H54 (cell line): ENCODE measurements at places on chromosomes 16 and 17.
A peak's percentile ranks its signal among the peaks of the same experiment; 100 is the strongest.

GRCh38 chr16:66262253-66263167 is 104.0 kb upstream of the CDH5 start:
- no peak for DNase-seq

GRCh38 chr17:3639981-3640596 is 3.5 kb downstream of the CTNS start:
- DNase-seq, result no peak

DNA sequence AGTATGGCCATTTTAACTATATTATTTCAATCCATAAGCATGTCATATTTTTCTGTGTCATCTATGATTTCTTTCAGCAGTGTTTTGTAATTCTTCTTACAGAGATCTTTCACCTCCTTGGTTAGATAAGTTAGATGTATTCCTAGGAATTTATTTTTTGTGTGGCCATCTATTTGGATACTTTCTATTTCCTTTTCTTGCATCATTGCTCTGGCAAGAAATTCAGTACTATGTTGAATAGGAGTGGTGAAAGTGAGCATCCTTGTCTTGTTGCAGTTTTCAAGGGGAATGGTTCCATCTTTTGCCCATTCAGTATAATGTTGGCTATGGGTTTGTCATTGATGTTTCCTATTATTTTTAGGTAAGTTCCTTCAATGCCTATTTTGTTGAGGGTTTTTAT is 15.1 kb upstream of the ABCA9 start:
- DNase-seq, result no peak

GRCh38 chr17:70119545-70119944 is 44.5 kb downstream of the KCNJ16 start:
- DNase-seq, result no peak

DNA sequence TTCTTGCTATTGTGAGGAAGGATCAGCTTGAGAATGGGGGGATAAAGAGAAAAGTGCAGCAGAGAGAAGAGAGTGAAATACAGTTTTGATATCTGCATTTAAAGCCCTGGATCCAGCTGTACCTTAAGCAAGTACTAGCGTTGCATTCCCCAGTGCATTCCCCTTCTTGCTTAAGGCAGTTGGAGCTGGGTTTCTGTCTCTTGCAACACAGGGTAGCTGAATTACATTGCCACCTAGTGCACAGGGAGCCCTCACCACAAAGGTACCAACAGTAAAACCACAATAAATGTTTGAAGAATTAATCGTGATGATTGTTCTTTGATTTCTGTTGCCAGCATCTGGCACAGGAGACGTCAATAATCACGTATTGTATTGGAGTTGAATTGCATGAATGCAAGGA is 588.7 kb downstream of the RBFOX1 start:
- DNase-seq, result no peak

DNA sequence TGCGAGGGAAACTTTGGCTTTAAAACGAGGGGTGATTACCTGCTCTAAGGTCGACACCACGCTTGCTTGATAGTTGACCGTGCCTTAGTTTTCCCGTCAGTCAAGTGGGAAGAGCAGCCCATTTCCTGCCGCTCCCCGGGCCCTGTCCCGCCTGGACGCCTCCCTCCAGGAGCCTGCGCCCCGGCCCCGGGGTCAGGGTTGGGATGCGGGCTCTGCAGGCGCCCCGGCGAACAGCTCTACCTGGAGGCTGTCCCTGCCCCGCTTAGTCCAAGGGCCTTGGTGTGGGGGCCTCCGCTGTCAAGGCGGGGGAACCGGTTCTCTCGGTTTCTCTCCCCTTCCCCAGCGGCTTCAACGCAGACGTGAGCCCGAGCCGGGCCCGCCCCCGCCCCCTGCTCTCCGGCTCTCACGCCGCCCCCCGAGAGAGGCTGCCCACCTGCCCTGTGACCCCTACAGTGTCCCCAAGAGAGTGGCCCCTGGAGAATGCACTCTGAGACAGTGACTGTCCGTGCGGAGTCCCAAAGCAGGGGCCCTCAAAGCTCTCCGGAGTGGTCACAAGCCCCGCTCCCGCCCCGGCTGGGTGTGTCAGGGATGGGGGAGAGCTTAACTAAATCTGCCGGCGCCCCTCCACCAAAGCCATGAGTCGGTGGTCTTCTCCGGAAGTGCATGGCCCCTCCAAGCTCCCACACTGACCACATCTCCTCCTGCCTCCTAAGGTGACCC is 117.4 kb upstream of the SMURF2 start:
- no peak for DNase-seq

GRCh38 chr17:54626146-54626703 is 274.4 kb upstream of the TOM1L1 start:
- no peak for DNase-seq

- DNase-seq, result no peak
Measured at GRCh38 chr17:20128036-20128667, 119.0 kb downstream of the SPECC1 start.

GRCh38 chr17:81254955-81255717 is 16.0 kb downstream of the NDUFAF8 start:
- DNase-seq, result no peak

DNA sequence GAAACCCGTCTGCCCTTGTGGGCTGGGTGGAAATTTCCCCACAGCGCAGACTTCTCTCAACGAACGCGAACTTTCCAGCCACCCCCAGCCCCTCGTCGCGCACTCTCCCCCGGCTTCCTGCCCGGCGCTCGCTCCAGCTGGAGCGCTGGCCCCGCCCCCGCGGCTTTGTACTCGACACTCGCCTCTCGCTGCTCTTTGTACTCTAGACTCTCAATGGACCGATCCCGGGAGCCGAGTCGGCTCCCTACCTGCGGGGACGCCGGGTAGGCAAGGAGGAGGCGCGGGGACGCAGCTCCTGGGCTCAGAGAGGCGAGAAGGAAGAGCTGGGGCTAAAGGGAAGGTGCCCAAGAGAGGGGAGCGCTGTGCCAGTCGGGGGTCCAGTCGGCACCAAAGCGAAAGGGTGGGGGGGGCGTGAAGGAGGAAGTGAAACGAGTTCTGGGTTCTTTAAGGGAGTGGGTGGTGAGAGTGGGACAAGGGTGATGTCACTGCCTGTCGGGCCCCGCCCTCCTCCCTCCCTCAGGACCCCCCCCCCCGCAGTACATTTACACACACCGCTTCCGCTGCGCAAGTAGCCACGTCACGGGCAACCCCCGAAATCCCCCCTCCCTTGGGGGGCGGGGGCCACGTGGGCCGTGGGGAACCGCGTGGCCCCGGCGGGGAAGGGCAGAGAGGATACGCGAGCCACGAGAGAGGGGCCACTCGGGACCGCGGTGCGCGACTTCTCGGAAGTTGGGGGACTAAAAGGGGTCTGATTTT is 9.7 kb downstream of the KDM6B start:
- DNase-seq, result peak; percentile 83

GRCh38 chr17:73297934-73298861 is 13.6 kb downstream of the CDC42EP4 start:
- no peak for DNase-seq

DNA sequence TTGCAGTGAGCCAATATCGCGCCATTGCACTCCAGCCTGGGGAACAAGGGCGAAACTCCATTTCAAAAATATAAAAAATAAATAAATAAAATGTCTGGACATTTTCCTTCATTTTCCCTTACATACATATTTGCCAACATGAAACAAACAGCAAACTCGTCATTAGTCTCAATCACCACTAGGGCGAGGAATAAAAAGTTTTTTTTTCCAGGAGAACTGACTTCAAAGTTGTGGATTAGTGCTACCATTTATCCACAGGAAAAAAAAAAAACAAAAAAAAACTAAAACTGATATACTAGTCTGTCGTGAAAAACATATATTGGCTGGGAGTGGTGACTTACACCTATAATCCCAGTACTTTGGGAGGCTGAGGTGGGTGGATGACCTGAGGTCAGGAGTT is 77.0 kb upstream of the MTMR4 start:
- no peak for DNase-seq

DNA sequence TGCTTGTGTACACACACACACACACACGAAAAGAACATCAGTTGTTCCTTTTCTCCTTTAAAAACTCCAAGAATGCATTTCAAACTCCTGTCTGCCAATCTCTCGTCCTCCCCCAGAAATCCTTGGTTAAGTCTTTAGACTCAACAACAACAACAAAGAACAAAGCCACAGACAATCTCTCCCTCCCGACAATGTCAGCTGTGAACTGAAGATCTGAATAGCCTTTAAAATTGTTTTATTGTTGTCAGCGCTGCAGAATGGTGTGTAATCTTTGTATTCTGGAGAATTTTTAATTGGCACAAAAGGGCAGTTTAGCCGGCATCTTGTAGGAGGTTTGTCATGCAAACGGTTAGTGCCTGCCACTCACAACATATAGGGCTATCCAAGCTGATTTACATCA is 219.5 kb downstream of the MSI2 start:
- DNase-seq, result no peak

- no peak for DNase-seq
Measured at GRCh38 chr16:17773698-17774101, 302.9 kb upstream of the XYLT1 start.

DNA sequence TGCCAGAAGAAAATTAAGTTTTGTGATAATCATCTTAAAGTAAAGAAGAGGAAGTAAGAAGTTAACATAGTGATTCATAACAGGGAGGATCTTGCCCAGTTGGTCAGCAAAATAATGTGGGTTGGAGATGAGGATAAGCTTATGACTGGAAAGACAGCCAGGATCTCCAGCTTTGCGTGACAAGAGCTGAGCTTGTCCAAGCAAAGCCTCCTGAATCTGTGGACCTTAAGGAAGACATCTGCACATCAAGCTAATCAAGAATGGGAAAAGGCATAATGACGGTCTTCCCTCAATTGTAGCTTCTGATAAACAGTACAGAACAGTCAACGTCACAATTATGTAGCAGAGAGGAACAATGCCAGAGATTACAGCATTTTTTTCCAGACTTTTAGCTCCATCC is 744.7 kb upstream of the GOT2 start:
- no peak for DNase-seq

DNA sequence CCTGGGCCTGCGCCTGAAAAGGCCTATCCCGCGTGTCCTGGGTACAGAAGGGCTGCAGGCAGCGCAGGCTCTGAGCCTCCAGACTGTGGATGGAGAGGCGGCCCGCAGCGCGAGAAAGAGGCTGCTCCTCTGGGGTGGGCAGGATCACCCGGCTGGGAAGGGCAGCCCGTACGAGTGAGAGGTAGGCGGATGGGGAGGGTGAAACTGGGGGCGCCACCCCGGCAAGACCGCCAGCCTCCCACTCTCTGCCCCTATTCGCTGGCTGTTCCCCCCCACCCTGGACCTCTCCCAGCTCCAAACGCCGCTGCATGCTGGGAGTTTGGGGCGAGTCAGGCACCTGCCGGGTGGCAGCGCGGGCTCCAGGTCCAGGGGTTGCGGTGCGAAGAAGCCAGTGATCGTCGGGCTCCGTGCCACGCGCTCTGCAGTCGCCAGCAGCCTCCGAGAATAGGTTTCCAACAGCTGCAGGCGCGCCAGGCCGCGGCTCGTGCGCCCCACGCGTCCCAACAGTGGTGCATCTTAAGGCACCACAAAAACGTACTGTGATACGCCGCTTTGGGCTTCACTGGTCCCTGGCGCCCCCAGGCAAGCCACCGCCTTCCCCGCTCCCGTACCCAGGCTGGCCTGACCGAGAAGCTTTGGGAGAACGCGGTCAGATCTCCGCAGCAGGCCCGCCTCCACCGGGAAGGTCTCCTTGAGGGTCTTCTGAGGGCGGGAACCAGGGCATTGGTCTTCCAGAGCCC is 1.1 kb downstream of the NOXO1 start:
- no peak for DNase-seq

GRCh38 chr16:50957056-50957455 is 194.0 kb downstream of the SALL1 start:
- no peak for DNase-seq

DNA sequence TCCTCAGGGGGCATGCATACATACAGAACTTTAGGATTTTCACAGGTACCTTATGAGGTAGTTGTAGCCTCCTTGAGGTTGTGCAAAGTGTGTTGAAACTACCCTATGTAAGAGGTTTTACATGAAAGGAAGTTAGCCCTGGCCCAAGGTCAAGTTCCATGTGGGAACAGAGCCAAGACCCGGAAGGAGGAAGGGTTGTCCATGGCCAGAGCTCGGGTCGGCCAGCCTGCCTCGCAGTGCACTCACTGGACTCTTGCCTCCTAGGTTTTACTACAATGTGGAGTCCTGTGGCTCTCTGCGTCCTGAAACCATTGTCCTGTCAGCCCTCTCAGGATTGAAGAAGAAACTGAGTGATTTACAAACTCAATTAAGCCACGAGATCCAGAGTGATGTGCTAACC is 8.2 kb downstream of the POLR2C start:
- DNase-seq, result no peak

DNA sequence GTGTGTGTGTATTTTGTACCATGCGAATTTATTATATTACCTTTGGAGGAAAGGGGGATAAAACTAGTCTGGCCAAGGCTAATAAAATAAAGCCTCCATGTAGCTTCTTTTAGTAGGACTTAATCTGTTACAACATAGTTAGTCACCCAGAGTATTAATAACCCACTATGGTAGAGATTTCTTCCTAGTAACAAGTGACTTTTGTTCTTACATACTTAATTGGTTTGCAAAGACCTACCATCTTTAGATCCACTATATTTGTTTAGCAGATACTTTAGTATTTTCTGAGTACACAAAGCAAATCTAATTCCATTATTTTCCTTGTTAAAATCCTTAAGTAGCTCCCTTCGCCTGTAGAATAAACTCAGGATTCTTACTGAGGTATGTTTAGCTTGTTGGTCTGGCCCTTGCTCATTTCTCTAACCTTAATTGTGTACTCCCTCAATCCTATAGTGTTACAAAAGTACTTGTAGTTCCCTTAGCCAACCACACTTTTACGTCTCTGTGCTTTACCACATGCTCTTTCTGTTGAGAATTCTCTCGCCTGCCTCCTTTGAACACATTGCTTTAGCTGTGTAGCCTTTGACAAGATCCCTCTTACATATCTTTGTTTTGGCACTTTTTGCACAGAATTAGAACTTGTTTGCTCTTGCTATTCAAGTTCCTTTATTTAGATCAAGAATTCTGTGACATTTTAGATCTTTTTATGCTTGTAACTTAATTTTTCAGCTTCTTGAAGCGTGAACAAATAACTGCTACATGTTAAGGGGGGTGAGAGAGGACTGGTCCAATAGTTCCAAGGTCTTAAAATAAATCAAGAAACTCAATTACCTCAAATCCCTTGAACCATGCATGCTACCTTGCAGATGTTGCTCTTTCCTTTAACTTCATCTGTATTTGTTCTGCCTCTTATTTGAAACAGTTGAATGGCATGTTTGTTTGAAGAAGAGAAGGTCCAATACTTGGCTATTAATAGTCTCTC is 23.8 kb downstream of the CLTC start:
- DNase-seq, result no peak

GRCh38 chr17:21823643-21824042 is 131.3 kb downstream of the KCNJ18 start:
- no peak for DNase-seq

GRCh38 chr17:39071573-39071972 is 79.9 kb downstream of the PLXDC1 start:
- DNase-seq, result no peak

- no peak for DNase-seq
Measured at GRCh38 chr17:63019138-63019873, 53.3 kb downstream of the TANC2 start.
